Stimulated activated CD4-positive, alpha-beta T cell treated with anti-CD3 and anti-CD28 coated beads, Interleukin-2, amount 100 ng/mL, for 4 hours (primary cell): ENCODE measurements at places on chromosomes 13 and 19.

- no peak for DNase-seq
Observed at GRCh38 chr13:21567714-21568113, 36.3 kb downstream of the MICU2 start.

- no peak for DNase-seq
Observed at GRCh38 chr19:33780251-33780650, 16.4 kb upstream of the KCTD15 start.

GRCh38 chr13:35552172-35552844 lies 75.8 kb upstream of the MAB21L1 start:
- no peak for DNase-seq

- DNase-seq: no peak
Observed at GRCh38 chr19:13094771-13095392, 7.8 kb downstream of the LYL1 start.

GRCh38 chr13:100443998-100444328 lies 144.6 kb downstream of the GGACT start:
- DNase-seq: no peak

DNA sequence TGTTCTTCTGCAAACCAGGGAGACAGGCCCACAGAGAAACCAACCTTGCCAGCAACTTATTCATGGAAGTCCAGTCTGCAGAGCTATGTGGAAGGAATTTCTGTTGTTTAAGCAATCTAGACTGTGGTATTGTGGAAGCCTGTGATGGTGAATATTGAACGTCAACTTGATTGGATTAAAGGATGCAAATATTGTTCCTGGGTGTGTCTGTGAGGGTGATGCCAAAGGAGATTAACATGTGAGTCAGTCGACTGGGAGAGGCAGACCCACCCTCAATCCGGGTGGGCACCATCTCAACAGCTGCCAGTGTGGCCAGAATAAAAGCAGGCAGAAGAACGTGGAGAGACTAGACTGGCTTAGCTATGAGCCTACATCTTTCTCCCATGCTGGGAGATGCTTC lies 606.0 kb downstream of the EFNB2 start:
- no peak for DNase-seq

- DNase-seq: no peak
Observed at GRCh38 chr19:41901707-41902360, 18.9 kb downstream of the ARHGEF1 start.

DNA sequence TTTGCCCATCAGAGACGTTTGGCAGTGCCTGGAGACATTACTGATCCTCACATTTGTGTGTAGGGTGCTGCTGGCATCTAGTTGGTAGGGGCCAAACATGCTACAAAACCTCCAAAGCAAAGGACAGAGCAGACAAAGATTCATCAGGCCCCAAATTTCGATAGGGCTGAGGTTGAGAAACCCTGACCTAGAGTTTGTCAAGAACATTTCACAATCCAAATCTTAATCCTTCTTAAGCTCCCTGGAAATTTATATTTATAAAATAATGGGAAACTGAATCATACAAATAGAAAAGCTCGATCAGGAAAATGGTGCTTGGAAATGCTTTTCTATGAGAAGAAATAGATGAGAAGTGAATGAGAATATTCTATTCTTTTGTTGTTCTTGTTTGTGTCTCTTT lies 273.6 kb downstream of the DCT start:
- no peak for DNase-seq

- DNase-seq: no peak
Observed at GRCh38 chr13:49643035-49643646, 14.8 kb downstream of the ARL11 start.

DNA sequence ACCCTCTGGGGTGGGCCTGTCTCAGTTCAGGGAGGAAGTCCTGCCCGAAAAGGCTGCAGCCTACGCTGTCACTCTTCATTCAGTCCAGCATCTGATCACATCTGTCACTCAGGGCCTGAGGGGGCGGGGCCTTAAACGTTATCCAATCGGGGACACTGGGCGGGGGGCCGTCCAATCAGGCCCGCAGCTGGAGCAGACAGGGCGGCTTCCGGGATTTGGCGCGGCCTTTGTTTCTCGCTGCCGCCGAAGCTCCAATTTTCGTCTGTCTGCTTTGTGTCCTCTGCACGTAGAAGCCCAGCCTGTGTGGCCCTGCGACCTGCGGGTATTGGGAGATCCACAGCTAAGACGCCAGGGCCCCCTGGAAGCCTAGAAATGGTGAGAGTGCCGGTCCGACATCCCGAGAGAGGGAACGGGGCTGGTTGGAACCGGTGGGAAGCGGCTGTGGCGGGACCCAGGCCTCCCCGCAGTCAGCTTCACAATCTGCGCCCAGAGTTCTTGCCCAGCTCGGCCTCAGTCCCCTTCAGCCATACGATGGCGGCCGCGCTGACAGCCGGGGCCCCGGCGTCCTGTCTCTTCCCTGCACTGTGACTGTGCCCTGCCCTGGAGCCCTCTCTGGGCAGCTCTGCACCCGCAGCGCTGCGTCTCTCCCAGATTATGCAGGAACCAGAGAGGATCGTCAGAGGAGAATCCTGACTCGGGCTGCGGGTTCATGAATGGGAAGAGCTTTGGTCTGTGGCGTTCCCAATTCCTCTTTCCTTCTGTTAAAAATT lies at the start of gene ZNF730:
TSS of gene ZNF730 (plus strand) at position 224 of the 770 bp plus-strand sequence. CDS start at position 373, 149 bp downstream.
- DNase-seq: peak; percentile 16

GRCh38 chr13:23628765-23629565 lies 58.8 kb downstream of the TNFRSF19 start:
- no peak for DNase-seq

- DNase-seq: no peak
Observed at GRCh38 chr19:18683958-18684641, 620 bp downstream of the CRTC1 start.

- DNase-seq: no peak
Observed at GRCh38 chr19:2813235-2814160, 6.2 kb upstream of the ZNF554 start.

- no peak for DNase-seq
Observed at GRCh38 chr13:88005188-88005587, 334.0 kb downstream of the SLITRK5 start.

- DNase-seq: no peak
Observed at GRCh38 chr19:8473648-8474476, 28.6 kb downstream of the PRAM1 start.

GRCh38 chr19:50387176-50387867 lies 3.2 kb downstream of the POLD1 start:
- no peak for DNase-seq

DNA sequence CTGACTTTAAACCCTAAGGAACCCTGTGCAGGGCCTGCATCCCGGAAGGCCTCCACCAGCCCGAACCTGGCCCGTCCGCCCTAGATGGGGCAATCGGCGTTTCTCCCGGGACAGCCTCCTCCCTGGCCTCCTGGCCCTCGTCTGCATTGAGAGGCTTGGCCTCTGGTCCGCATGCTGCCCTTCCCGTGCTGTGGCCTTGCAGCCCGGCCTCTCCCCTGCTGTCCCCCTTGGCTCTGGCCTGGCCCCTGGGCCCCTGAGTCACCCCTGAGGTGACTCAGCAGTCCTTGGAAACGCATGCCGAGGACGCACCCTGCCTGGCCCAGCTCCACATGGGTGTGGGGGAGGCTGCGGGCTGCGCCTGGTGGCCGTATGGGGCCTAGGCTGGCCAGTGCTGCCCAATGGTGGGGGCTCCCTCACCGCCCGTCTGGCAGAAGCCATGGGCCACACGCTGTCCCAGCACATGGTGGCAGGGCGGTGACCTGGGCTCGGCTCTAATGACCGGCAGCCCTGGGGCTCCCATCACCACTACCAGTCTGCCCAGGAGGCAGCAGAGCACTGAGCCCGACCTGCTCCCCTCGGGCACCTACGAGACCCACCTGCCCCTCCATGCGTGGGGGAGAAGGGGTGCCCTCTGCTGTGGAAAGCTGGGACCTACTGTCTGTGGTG lies 25.7 kb downstream of the SH3GL1 start:
- DNase-seq: no peak

DNA sequence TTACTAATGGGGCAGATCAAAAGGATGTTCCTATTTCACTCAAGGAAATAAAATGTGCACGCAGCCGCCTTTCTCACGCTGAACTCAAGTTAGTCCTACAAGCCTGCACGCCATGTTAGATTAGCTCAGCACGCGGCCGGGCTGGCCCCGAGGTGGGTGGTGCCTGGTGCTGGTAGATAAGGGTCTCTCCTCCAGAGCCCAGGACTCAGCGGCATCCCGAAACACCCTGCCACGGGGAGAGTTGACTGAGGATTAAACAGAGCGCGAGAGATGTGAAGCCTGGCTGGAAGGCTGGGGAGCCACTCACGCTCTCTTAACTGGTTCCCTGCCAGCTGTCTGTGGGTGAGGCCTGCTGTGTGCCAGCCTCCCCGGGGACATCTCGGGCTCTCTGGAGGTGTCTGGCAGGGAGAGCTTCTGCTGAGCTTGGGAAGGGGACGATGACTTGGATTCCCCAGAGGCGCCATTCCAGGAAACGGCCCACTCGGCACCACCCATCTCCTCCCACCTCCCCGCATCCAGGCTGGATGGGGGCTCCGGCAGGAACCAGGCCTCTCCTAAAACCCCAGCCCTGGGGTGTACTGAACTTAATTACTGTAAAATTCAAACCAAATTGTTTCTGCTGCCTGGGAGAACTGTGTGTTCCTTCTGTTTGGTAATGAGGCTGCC lies 122.2 kb downstream of the KDM4B start:
- DNase-seq: no peak

GRCh38 chr13:48230541-48230940 lies 2.5 kb upstream of the ITM2B start:
- DNase-seq: no peak

GRCh38 chr19:39131255-39131755 lies 5.7 kb downstream of the PAK4 start:
- no peak for DNase-seq

DNA sequence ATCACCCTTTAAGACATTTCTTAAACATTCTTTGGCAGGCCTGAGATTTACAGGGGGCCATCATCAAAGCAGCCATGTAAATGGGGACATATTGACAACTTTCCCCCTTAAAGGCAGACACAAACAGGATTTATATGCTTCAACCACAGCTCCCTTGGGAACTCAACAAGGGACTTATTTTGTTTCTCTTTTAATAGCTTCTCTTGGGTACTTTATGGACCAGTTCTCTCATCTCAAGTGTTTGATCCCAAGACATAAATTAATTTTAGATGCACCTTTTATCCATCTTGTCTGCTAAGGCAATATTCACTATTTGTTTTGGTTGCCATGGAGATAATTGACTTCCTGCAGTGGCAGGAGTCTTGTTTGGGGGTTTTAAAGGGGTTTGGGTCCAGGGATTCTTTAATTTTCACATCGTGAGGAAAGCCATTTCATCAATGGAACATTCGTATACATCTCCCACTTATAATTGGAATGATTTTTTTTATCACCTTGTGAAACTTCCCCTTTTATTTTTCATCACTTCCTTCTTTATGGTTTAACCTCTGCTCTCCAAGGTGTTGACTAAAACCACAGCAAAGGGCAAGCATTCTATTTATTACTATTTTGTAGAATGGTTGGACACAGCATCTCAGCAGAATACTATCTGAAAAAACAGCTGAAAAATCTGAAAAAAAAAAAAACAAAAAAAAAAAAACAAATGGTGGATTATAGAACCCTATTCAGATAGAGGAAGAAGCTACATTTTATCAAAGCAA lies 726.0 kb downstream of the DIAPH3 start:
- DNase-seq: no peak
